Amniotic stem cell (primary cell): ENCODE measurements at places on chromosomes 11 and 22.

DNA sequence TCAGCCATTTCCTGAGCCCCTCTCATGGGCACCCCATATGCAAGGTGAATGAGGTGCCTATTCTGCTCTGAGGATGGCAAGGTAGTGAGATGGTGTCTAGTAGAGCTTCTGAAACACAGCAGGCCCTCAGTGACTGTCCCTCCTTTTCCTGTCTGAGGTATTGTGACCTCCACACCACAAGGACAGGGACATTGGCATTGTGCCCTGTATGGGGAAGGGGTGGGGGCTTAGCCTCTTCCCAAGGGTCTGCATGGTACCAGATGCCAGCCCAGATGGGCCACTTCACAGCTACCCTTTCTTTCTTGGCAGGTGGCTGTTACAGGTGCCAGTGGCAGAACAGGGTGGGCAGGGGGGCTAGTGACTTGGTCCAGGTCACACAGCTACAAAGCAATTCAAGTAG is 78.8 kb downstream of the CABIN1 start:
- no peak for DNase-seq

DNA sequence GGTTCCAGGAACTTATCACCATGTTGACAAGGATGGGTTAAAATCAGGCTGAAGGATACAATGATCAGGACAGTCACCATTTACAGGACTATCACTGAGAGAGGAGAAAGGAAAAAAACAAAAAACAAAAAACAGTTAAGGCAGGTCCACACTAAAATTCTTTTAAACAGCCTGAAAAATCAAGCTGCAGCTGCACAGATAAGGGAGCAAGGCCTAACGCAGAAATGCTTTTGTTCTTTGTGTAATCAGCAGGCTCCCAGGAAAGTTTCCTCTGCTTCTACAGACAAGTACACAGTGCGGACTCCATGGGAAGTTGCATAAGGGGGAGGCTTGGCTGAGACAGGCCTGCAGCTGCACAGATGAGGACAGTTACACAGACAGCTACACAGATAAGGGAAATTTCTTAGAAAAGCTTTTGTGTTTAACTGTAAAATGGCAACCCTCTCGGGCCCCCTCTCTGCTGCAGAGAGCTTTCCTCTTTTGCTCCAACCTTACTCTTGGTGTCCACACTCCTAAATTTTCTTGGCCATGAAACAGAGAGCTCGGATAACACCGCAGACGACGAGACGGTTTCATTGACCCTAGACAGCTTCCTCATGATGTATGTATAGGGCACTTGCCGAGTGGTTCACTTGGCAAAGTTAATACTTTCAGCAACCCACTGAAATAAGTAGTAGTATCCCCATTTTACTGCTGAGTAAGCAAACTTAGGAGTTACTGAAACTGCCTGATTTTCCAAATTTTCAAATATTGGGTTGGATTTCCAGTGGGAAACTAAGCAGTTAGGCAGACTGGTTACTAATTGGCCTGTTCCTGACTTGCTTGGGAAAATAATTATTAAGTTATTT is 45.5 kb downstream of the PIWIL3 start:
- no peak for DNase-seq

DNA sequence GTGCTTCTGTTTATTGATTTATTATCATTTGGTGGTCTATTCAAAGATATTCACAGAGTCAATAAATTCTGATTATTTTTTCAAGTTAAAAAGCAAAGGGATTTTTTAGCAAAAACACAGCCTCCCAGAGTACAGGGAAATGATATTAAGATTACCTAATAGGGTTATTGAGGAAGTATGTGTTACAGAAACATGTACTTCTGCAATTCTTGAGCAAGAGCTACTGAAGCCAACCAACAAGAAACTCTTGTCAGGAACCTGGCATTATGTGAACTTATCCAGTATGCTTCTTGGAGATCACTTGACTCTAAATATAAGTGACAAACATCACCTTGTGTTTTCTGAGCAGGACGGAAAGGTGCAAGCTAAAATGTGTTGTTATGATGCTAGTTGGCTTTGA is 42.0 kb upstream of the CARD18 start:
- DNase-seq, result no peak

DNA sequence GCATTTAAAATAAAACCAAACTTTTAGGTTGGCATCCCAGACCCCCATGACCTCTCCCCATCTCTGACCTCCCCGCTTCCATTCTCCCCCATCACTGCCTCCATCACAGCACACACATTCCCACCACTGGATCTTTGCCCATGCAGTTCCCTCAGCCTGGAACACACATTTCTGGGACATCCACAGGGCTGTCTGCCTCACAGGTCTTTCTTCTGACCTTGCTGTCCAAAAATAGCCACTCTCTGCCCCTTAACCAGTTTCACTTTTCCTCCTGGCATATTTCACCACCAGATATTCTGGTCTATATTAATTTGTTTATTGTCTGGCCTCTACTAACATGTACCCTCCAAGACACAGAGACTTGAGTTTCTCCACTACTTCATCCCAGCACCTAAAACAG is 75.2 kb upstream of the PRDM11 start:
- DNase-seq, result no peak

GRCh38 chr22:46576556-46577367 is 39.3 kb upstream of the CELSR1 start:
- DNase-seq, result peak; percentile 28

GRCh38 chr22:24400034-24400725 is 27.2 kb upstream of the ADORA2A start:
- no peak for DNase-seq

DNA sequence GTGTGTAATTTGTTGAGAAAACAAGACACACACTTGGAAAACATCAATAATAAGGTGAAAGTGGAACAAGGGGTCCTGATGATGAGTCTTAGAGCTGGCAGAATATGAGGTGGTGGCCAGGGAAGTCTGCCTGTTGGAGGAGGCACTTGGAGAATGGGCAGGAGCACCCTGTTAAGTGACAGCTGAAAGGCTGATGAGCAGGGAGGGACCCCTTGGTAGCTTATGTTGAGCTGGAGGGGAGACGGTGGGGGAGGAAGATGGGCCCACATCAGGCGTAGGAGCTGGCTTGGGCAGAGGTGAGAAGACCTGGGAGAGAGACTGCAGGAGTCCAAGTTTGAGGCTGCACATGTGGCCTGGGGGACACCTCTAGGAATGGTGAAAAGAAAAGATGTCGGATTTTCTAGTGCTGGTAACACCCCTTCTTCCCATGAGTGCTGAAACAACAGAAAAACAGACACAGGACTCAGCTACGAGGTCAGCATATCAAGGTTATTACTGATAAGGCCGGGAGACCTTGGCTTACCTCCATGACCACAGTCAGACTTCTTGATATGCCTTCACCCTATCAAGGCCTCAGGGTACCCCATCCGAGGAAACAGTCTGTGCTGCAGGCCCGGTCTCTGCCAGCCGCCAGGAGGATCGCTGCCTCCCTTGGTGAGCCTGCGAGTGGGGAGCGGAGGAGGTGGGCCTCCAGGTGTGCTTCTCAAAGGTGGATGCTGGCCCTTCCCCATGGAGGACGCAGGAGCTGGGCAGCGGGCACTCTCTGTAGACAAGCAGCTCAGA is 14.3 kb upstream of the C11orf96 start:
- DNase-seq, result no peak

DNA sequence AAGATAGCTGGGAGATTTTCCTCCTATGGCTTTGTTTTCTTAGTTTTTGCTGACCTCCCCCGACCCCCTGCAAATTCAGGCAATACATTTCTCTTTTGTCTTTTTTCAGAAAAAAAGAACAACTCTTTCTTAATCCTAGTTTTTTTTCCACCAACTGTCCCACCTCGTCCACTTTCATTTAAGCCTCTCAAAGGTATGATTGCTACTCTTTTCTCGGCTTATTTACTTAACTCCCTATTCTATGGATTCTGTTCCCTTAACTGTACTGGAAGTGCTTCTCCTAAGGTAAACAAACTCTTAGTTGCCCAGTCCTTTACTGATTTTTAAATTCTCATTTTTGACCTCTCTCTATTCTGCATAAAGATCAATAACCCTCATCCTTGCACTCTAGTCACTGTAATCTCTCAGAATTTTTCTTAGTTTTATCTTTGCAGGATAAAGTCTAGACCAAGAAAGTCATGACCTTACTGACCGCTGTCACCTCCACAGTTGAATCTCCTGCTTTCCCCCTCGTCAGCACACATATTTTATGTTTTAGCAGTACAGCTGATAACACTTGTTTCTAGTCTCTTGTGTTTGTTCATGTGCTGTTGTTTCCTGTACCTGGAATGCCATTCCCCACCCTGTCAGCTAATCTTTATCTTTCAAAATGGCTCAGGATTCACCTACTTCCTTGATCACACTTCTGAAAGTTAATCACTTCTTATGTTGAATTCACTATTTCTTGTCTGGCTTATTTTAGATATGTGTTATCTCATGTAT is 14.9 kb downstream of the TBCEL start:
- no peak for DNase-seq

GRCh38 chr11:32890843-32891656 is 1.6 kb upstream of the QSER1 start:
- no peak for DNase-seq

GRCh38 chr22:31897842-31898805 is 46.2 kb upstream of the YWHAH start:
- DNase-seq, result no peak

DNA sequence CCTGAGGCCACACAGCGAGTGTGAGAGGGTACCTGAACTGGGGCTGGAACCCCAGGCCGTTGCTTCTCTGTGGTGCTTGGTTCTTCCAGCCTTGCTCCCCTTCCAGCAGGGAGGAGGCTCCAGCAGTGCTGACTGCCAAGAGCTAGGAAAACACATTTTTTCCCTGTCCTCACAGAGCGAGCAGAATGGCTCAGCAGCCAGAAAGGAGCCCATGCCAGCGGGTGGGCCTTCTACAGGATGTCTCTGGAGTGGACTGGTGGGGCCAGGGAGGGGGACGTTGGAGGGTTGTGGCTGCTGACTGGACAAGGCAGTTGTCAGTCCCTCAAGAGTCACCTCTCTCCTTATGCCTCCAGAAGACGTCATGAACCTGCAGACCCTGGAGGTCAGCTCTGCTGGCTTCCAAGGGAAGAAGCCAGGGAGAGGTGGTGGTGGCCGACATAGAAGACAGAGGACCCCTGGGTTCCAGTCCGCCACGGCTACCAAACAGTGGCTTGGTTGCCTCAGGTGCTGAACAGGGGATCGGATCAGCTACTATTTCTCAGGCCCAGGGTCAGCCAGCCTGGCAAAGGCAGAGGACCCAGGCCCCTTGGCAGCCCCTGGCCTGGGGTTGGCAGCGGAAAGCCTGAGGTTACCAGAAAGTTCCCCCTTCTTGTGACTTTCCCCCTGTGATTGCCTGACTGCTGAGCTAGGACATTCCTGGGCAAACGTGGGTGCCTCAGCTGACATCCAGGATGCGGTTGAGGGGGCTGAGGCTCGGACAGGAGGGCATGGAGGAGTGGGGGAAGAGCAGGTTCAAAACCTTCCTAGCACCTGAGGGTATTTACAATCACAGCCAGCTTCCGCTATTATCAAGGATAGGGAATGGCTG is 3.7 kb downstream of the MAFF start:
- DNase-seq, result no peak

DNA sequence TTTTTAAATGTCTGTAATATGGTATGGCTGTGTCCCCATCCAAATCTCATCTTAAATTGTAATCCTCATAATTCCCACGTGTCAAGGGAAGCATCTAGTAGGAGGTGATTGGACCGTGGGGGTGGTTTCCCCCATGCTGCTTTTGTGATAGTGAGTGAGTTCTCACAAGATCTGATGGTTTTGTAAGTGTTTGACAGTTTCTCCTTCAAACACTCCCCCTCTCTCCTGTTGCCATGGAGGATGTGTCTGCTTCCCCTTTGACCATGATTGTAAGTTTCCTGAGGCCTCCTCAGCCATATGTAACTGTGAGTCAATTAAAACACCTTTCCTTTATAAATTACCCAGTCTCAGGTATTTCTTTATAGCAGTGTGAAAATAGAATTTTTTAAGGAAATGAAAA is 31.1 kb upstream of the CD44 start:
- no peak for DNase-seq

DNA sequence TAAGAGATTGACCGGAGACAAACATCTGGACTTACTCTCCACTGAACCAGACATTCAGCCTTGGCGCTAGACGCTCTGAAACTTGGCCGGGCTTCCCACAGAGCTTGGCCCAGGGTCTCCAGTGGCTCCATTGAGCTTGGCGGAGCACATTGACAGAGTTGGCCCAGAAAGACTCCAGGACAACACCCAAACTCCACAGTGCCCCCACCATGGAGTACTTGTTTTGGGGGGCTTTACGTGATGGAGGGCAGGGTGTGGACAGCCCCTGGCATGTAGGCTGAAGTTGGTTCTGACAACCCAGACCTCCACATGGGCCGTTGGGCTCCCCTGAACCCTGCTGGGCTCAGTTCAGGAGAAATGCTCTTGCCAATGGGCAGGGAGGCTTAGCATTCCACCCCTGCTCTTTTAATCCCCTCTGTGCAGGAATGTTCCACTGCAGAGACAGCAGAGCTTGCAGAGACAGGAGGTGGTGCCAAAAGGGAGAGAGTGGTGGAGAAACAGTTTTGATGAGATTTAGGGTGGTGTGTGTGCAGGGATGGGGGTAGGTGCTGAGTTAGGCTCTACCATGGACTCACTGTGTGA is 102.4 kb upstream of the TIMP3 start:
- no peak for DNase-seq
